ENCODE measurements at places on chromosomes 13 and 19.

DNA sequence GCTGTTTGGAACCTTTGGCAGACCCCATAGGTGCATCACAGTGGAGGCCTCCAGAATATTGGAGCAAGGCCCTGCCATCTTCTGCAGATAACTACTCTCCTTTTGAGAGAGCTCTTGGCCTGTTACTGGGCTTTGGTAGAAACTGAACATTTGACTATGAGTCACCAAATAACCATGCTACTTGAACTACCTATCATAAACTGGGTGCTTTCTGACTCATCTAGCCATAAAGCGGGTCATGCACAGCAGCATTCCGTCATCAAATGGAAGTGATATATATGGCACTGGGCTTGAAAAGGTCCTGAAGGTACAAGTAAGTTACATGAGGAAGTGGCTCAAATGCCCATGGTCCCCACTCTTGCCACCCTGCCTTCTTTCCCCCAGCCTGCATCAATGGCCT, 782.5 kb upstream of the SLITRK6 start:
- DNase-seq, result no peak

DNA sequence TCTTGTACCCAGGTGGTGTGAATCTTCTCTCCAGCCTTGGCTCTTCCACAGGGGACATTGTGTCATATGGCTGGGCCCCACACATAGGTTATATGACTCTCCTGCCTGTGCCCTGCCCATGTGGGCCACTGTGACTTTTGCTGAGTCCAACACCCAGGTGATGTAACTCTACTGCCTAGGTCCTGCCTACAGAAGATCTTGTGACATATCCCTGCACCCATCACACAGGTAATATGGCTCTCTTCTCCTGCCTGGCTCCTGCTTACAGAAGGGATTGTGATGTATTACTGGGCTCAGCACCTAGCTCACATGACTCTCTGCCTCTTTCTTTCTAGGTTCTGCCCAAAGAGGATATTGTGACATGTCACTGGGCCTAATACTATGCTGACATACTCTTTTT, 19.5 kb upstream of the ZNF429 start:
- no peak for DNase-seq

GRCh38 chr13:40772765-40773473, 1.9 kb upstream of the MRPS31 start:
- DNase-seq, result no peak

DNA sequence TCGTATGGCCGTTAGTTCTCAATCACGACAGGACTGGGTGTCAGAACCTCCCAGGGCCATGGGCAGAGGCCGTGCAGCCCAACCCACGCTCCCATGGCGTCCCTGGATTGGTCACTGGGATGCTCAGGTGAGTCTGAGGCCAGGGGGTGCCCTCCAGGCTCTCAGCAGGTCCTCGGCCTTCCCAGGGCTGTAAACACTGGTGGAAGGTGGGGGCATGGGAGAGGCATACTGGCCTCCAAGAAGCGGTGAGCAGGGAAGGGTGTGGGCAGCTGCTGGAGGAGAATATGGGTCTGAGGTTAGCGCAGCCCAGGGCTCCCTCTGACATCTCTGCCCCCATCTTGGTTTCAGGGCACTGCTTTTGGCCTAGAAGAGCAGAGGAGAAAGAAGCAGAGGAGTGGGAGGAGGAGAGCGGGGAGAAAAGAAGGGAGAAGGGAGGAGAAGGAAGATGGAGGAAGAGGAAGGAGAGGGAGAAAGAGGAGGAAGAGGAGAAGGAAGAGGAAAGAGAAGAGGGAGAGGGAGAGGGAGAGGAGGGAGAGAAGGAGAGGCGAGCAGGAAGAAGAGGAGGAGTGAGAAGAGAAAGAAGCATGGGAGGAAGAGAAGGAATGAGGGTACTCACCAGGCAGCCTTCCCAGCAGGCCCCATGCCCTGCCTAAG, 62.3 kb downstream of the CEBPG start:
- DNase-seq, result no peak

GRCh38 chr19:46144756-46145155, 3.3 kb upstream of the IGFL2 start:
- no peak for DNase-seq

DNA sequence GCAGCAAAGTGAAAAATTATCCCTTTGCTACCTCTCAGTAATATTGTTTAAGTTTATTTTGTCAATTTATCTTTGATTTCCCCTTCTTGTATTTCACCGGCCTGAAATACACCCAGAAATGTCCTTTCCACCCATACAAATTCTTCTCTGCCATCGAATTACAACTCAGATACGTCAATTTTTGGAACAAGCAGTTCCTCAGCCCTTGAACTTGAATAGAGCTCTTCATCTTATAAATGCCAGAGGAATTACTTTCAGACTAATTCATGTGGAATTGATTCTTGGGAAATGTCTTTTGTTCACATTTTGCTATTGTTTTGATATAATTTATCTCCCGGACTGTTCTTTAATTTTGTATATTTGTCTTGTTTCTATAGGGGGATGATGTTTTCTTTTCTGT, 1359.3 kb upstream of the MIR17HG start:
- no peak for DNase-seq
